Globus pallidus (tissue), 1 donor: ENCODE measurements at places on chromosomes 1 and 21.

DNA sequence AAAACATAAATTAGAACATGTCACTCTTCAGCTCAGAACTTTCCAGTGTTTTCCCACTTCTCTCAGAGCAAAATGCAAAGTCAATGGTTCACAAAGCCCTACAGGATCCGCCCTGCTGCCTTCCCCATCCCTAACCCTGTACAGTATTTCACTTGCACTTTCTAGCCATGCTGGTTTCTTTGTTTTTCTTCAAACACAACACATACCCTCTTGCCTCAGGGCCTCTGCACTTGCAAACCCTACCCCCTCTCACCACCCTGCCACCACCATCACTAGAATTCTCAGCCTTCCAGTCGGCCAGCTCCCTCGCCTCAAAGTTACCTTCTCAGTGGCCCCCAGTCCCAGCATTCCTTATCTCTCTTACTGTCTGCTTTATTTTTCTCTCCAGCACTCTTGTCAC is 17.6 kb downstream of the TEX35 start:
- DNase-seq, result no peak

GRCh38 chr1:44911026-44911425 is 68.0 kb upstream of the PTCH2 start:
- DNase-seq, result no peak

- DNase-seq, result no peak
These were observed 35.6 kb downstream of the COL6A1 start for GRCh38 chr21:46017148-46017547.

DNA sequence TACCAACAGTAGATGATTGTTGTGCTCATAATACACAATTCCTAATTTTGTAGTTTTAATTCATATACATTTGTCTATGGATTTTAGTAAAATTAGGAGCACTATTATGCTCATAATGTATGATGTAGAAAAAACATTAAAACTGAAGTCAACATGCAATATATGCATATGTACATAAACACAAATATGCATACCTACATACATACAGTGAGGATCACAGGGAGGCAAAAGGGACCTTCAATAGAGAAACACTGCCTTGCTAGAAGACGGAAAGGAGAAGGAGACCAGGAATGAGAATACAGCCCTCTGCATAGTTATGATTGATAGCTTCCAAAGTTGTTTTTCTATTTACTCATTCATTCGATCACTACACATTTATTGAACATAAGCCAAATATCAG is 606.5 kb downstream of the LMO4 start:
- DNase-seq, result no peak

DNA sequence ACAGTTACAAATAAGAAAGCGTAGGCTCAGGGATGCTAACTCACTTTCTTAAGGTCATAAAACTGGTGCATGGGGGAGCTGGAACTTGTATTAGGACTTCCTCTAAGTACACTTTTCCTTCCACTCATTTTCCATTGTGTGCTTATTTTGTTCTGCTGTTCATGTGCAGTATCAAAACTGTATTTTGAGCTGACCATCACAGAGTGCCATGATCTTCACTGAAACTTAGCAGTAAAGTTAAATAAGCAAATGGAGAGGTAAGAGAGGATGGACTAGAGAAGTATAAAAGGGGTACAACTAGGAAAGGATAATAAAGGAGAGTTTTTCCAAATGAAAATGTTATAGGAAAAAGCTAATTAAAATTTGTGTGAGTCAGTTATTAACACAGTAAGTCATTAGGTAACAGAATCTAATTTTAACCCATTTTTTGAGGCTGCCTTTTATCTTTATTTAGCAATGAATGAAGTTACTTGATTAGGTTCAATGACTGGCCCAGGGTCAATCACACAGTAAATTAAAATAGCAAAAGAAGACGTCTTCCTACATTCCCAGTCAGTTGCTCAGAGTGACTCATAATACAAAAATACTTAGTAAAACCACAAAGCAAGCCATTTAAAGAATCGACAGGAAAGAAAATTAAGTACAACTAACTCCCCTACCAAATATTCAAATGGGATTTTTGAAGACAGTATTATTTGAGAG is 165.8 kb upstream of the C1orf105 start:
- no peak for DNase-seq

- no peak for DNase-seq
These were observed 9.1 kb upstream of the C21orf91 start for GRCh38 chr21:17828223-17828622.

GRCh38 chr1:170664828-170665612 is 1.1 kb downstream of the PRRX1 start:
- no peak for DNase-seq

DNA sequence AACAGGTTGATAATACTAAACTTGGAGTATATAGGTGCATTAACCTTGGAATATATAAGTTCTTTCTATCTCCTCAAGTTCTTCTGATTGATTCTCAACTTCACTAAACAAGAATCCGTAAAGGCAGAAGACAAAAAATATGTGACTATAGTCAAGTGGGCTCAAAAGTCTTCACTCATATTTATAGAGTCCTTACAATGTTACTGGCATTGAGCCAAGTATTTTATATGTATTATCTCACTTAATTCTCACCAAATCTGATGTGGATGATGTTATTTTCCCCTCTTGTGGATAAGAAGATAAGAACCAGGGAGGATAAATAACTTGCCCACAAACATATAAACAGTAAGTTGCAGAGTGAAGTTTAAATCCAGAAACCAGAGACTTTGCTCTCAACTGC is 486.9 kb downstream of the LRRIQ3 start:
- no peak for DNase-seq
